ENCODE measurements at places on chromosomes 3 and 15.

GRCh38 chr15:71379893-71380292 is 264.6 kb downstream of the THSD4 start:
- no peak for DNase-seq

- no peak for DNase-seq
Observed at GRCh38 chr3:187039723-187040414, 99.4 kb downstream of the RPL39L start.

DNA sequence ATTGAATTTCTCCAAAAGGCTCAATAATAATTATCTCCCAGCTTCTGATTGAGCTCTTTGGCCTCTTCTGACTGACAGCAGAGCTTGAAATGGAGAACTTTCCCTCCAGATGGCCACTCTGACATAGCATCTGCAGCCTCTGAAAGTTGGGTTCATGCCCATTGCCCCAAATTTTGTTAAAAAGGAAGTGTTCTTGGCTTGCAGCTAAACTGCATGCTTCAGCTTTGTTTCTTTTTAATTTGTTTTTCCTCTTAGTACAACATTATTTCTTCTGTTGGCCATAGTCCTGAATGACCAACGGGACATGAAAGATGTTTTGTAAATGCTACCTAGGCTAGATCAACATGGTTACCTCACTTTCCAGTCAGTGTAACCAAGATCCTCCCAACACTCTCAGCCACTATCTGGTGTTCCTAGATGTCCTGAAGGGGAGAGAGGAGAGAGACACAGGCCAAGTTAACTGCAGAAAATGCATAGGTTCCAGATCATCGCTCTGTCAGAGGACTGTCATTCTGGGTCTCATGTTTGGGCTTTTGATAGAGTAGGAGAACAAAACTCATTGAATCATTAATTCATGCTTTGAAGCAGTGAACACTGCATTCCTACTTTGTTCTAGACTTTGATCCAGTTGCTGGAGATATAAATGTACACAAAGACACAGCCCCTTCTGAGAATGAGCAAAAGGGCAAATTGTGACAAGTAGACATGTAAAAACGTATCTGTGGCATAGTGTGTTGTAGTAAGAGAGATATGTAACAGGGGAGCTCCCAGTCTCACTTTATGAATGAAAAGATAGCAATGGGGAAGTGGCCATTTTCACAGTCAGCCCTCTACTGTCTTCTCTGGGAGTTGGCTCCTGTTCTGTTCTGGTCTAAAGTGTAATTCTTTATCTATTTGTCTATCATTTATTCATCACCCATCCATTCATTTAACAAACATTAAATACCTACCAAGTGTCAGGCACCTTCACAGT is 156.2 kb downstream of the ZNF621 start:
- no peak for DNase-seq

DNA sequence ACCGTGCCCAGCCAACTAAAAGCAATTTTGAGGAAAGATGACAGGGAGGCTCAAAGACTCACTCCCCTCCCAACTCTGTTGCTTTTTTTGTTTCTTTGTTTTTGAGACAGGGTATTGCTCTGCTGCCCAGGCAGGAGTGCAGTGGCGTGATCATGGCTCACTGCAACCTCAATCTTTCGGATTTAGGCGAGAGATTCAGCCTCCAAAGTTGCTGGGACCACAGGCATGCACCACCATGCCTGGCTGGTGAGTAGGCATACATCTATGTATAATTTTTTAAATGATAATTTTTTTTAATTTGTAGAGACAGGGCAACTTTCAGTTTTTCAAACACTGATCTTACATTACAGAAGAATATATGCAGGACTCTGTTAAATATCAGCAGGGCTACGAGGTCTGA is 15.8 kb upstream of the THUMPD3 start:
- no peak for DNase-seq

GRCh38 chr15:64398575-64398974 is 10.9 kb downstream of the TRIP4 start:
- no peak for DNase-seq

DNA sequence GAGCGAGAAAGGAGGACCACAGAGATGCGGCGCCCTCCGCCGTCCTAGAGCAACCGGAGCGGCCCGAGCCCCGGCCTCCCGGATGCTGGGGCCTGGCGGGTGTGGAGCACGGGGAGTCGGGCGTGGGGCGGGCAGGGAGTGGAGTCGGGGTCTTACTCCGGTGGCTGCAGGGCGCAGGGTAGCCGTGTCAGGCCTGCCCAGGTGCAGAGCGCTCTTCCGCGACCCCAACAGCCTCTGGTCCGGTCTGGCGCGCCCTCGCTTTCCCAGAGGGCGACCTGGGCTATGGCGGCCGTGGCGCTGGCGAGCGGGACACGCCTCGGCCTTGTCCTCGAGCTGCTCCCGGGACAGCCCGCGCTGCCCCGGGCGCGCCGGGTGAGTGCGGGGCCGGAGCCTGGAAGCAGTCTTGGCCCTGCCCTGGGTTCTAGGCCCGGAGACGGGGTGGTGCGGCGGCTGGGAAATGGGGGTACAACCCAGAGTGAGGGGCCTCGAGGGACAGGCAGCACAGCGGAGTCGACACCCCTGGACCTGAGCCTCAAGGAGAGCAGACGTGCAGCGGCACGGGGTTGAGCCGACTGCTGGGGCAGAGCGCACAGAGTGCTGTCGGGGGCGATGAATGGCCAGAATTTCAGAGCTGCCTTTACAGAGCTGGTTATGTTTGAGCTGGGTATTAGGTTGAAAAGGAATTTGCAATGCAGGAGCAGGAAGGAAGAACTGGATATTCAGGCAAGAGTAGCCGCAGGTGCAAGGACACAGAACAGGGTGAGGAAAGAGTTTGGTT is at the start of gene ZNF662:
TSS of gene ZNF662 (plus strand) at position 73 of the 778 bp plus-strand sequence. CDS start 1,973 bp downstream, outside the sequence.
- DNase-seq, result peak; percentile 27

GRCh38 chr15:68421115-68421551 is 10.8 kb downstream of the ITGA11 start:
- DNase-seq, result no peak

- no peak for DNase-seq
Observed at GRCh38 chr3:115518100-115518852, 105.0 kb upstream of the GAP43 start.

DNA sequence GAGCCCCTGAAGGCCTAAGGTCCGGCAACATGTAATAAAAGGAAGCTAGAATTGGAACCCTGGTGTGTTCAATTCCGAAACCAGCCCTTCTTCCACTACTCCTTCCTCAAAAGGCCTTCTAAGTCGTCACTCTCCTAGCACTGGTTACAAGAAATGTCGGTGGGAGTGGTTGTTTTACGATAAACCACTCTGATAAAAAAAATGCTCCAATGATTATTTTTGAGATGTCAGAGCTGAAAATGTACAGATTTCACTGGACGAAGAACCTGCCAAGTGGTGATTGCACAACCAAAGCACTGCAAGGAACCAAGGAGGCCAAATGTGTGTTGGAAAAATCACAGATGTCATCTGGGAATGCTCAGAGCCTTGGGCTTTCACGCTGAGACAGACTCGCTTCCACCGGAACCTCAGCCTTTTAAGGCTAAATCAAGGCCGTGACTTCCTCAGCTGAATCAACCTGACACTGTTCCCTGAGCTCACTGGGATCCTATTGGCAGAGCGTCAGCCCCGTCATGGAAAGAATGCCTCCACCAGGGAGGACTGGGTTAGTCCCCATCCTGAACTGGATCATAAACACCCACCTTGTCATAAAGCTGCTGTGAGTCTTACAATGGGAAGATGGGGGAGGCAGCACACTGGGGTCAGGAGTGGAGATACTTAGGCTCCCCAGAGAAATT is 108.1 kb upstream of the THBS1 start:
- DNase-seq, result no peak

GRCh38 chr3:197858598-197858997 is 67.5 kb downstream of the LRCH3 start:
- no peak for DNase-seq

DNA sequence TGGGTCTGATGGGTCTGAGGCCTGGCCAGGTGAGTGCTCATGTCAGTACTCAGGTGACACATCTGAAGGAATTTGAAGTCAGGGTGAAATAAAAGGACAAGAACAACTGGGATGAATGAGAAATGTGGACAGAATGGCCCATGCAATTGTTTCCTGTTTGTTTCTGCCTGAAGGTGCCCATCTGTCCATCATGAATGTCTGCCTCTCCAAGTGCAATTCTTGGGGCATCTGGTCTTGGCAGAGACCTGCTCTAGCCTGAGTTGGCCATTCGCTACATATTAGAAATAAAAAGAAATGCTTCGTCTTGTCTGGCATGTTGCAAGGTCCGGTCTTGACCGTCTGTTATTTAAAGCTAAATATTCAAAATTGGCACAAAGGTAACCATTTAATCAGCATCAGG is 142.0 kb upstream of the AGBL1 start:
- no peak for DNase-seq

GRCh38 chr3:3109407-3110298 is 521 bp downstream of the IL5RA start:
- DNase-seq, result no peak

- peak; percentile 81 for DNase-seq
Observed at GRCh38 chr15:69729167-69729748, 276.6 kb downstream of the RPLP1 start.

DNA sequence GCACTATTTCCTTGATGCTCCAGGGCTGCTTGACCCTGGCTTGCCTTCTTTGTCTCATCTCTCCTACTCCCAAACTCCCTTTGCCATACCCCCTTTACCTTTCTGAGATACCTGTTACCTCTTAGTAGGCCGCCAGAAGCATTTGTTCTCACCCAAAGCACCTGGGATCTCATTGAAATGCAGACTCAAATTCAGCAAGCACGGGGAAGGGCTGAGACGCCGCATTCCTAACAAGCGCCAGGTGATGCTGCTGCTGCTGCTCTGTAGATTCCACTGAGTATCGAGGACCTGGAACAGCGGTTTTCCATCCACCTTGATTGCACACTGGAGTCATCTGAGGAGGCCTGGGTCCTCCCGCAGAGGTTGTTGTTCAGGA is 91.8 kb downstream of the TMEM266 start:
- DNase-seq, result no peak

DNA sequence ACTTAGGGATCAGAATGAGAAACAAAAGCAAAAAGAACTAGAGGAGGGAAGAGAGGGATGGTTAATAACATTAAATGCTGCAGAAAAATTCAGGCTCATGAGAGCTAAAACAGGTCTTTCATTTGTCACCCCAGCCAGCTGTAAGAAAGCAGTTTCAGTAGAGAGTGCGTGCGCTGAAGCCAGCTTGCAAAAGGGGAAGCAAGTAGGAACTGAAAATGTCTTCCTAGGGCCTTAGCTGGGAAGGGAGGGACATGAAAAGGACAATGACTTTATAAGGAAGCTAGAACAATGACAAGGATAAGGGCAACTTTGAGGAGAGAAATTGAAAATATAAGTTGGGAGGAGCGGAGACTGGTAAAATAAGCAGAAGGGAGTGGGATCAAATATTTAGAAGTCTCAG is 3.1 kb downstream of the CIAO2A start:
- DNase-seq, result no peak

GRCh38 chr3:153600896-153601295 is 438.9 kb downstream of the RAP2B start:
- DNase-seq, result no peak

DNA sequence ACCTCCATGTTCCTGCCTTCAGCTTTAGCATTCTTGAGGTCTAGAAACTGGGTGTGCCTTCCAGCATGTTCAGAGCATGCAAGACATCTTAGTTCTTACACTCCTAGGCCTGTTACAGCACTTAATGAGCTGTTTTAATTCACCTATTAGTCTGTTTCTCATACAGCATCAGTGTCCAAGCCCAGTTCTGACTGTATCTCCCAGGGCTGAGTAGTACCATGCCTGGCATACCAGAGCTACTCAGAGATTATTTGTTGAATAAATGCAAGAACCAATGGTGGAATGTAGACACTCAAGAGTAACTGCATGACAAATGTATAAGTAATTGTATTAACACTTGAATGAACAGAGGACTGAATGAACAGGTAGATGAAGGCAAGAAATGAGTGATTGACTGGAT is 61.8 kb upstream of the SCN5A start:
- DNase-seq, result no peak

DNA sequence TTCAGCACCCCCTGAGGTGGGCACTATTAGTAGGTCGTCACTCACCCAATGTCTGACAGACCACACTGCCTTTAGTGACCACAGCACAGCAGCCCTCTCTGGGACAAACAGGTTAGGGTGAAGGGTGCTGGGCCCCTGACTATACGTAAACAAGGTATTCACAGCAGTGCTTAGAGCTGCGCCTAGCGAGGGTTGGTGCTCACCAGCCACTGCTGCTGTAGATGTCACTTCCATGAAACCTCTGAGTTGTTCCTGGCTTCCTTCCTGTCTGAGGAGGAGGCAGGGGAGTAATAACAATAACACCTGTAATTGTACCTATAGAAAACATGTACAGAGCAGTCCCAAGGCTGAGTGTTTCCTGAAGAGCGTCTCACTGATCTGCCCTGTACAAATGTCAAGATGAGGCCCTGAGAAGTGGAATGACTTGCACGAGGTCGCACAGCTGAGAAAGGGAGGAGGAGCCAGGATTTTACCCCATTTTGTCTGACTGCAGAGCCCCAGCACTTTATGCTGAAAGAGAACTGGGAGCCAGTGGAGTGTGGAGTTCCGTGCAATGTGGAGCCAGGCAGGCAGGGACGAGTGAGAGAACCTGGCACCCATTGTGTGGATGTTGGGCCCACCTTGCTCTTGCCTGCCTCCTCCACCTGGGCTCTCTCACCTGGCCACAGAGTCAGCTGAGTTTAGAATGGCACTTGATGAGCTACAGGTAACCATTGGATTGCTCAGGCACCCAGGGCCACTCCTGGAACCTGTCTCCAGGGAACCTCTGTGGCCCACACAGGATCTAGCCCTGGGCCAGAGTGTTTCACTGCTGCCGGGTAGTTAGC is 93.8 kb downstream of the DNAJB8 start:
- DNase-seq, result no peak

DNA sequence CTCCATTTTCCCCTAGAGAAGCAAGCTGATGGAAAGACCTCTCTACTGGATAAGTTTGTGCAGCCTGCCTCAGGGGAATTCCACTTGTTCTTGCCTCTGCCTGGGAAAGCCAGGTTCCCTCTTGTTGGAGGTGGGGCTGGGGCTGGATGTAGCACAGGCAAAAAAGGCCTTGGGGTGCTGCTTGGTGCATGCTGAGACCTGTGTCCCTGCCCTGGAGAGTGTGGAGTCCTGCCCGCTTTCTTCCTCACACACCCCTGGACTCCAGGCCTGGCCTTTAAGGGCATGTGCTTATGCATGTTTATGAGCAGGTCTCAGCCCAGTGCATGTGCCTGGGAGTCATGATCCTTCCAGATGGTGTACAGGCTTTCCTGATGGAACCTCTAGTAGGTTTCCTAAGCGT is 23.5 kb upstream of the JMJD7 start:
- DNase-seq, result no peak

DNA sequence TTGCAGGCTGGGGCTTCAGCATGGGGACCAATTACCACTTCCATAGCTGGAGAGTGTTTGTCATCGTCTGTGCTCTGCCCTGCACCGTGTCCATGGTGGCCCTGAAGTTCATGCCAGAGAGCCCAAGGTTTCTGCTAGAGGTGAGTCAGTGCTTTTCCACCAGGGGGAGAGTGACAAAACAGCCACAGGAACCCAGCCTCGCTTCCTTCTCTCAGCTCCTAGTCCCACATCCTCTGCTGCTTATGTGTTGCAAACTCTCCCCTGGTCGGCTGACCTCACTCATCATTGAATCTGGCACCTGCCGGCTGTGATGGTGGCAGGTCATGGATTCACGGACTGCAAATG is 158.3 kb downstream of the SV2B start:
- no peak for DNase-seq
